ENCODE measurements at places on chromosomes 3 and 15.

GRCh38 chr3:140219923-140220452 is 285.0 kb downstream of the CLSTN2 start:
- no peak for DNase-seq

DNA sequence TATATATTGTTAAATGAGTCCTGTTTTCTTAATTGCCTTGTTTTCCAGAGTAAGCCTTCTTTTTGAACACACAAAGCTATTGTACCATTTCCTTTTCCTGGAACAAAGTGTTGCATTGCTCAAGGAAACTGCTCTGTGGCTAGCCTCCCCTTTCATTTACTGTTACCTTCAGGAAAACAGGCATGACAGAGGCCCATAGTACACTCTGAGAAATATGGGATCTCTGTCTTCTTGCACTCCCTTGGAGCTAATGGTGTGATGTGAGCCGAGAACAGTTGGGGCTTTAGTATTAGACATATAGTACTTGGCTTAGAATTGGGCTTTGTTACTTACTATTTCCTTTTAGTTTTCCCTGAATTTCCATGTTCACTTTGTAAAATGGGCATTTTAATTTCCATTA is 193.7 kb downstream of the GHSR start:
- no peak for DNase-seq

GRCh38 chr3:141738891-141739363 is 829 bp downstream of the RNF7 start:
- peak; percentile 35 for DNase-seq

DNA sequence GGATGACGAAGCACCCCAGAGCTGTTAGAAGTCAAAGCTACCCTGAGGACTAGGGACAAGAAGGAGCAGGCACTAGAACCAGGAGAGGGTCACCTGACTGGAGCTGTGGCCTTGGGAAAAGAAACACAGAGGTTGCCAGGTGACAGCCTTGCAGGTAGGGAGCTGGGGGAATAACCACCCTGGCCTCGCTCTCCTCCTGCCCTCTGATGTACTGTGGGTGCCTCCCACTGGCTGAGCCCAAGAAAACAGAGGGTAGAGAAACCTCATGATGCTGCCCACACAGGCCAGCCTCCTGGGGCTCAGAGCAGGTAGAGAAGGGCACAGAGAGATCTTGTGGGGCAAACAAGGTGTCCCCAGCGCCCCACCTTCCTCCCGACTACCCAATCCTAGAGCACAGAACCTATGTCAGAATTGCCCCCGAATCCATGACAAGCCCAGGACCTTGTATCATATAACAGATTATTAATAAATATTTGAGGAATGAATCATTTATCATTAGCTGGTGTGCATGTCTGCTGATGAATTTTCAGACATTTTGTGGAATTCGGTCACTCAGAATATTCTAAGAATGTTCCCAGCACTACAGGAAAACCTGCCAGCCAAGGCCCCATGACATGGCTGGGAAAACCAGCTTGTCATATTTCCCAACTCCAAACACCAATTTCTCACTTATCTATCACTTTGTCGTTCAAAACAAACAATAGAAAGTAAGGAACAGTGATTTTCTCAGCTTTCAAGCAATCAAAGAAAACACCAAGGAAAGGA is 59.8 kb upstream of the MEX3B start:
- DNase-seq = peak; percentile 81

GRCh38 chr3:189664311-189664710 is 33.1 kb downstream of the TP63 start:
- peak; percentile 51 for DNase-seq

DNA sequence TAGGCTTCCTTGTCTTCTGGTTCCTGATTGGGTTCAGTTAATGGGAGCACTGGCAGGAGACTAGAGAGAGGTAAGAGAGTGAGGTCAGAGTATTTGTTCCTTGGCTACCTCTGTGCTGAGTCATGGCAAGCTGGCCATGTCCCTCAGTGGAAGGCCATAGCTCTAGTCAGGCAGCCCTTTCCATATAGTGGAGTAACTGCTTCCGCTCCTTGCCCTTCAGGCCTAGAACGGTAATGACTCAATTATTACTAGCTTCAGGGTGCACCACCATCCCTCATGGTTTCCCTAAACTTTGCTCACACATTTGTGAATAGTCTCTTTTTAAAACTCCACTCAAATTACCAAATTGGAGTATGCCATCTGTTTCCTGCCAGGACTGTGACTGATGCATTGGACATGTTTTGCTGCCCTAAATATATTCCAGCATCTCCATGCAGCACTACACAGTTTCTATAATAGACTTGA is 10.5 kb upstream of the ANO10 start:
- DNase-seq = peak; percentile 33

DNA sequence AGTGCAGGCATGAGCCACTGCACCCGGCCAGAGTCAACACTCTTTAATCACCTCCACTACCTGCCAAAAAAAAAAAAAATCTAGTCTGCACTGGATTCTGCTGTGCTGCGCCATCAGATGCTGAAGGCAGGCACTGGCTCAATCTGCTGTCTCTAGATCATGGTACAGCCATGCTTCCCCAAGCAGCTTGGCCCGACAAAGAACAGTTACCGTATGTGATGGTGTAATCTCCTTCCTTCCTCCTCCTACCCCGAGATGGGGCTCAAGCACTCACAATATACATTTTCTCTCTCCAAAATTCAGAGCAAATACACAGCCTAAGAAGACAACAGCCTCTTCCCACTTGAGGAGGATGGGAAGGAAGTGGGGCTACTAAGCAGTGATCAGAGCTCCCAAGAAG is 45.1 kb downstream of the DAPK2 start:
- no peak for DNase-seq

DNA sequence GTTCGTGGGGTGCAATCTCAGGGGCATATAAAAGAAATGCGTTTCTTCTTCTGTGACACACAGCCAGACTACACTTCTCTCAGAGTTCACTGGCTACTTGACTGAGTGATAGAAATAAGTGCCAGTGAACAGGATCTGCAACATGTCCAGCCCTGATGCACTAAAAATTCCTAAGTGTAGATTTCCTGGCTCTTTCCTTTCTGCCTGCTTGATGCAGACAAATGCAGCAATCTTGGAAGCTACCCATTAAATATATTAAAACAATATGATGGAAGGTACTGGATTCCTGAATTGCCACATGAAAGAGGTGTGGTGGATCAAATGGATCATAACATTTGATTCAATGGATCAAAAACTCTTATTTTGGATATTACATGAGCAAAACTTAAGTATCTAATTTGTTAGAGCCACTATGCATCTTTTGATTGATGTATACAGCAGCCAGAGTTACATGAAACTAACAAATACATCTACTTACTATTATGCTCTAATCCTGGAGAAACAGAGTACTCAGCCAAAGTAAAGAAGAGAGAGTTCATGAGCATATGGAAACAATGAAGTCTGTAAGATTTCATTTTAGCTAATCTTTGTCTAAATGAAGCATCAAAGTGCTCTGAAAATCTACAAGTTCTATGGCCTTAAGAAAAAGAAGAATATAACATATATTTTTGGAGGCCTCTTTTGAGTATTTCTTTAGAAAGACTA is 222.6 kb downstream of the ZNF385D start:
- DNase-seq = no peak

DNA sequence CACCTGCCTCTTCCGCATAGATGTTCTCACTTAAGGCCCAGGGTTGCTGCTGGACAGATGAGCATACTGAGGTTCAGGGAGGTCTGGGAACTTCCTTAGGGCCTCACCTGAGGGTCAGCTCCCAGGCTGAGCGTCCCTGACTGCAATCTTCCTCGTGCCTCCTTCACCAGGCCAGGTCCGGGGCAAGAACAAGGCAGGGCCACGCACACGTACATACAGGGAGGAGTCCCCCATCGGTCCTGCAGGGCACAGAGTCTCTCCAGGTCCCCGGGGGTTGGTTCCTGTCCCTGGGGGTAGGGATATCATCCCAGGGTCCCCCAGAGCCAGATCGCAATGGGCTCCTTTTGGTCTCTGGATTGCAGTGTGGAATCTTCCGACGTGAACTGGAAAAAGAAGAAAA is 130.1 kb downstream of the LRRK1 start:
- DNase-seq = no peak

DNA sequence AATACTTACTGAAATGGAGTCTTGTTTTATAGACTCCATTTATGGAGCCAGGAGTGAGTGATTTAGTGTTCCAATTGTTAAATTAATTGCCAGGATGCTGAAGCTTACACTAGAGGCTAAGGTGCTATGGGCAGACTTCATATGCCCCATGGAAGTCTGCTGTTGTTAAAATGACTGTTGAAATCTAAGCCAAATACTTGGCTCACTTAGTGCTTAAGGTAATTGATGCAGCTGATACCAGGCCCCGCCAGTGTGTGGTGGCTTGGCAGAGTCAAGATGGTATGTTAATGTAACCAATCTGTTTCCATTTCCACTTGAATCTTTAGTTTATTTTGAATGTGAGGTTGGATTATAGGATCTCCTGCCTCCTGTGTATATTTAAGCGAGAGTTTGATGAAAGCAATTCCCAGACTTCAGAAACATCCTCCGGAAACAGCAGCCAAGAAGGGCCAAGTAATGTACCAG is 187.1 kb downstream of the ITPR1 start:
- DNase-seq = no peak

DNA sequence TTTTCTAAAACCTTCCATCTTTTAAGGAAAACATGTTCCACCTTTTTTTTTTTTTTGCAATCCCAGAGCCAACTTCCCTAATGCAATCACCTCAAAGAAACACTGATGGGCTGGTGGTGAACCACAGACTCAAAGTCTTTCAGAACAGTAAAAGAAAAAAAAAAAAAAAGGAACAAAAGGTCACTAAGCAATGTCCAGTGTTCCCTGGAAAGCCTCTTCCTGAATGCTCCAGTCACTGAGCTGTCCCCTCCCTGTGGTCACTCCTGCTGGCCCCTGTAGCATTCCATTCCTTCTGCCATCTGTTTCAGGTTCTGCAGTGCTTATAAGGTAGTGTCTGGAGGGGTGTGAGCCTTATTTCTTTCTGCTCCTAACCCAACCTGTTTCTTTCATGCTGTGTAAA is 53.3 kb downstream of the AAGAB start:
- DNase-seq = no peak

- DNase-seq = no peak
Measured at GRCh38 chr15:36361351-36361870, 218.0 kb upstream of the CDIN1 start.

Measured in hepatic stellate cell (primary cell).